Activated naive CD8-positive, alpha-beta T cell treated with anti-CD3 and anti-CD28 coated beads, Interleukin-2, amount 10 ng/mL, durations not matched to agents 7 days and 5 days (primary cell): ENCODE measurements at places on chromosomes 3 and 15. TPM values are rescaled to one million over a fixed set of nuclear protein-coding genes. Genes with fewer than 3 reads are reported as not detected.
A peak's percentile ranks its signal among the peaks of the same experiment; 100 is the strongest.

DNA sequence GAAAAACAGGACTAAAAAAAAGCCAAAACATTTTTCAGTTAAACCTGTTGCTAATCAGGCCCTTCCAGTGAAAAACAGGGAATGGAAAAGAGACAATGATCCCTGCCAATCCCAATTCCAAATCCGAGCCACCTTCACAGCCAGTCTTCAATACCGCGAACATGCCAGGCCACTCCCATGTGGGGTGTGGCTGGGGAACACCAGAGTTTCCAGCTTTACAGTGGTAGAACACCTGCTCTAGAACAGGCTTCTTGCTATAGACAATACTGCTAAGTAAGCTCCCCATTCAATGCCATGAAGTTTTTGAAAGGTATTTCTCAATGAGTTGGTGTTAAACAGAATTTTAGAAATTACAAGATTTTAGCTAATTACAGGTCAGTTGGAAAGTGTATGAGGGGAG is 228.3 kb downstream of the ATP8B4 start:
- DNase-seq, result no peak
- H3K4me1 ChIP-seq, result no peaks in the 10 kb centered on the region
- H3K27ac ChIP-seq, result no peak overlapping the region
- H3K36me3 ChIP-seq, result peaks cover 38% of the 10 kb centered on the region
- no peaks in the 10 kb centered on the region for H3K27me3 ChIP-seq

GRCh38 chr15:100033140-100033857 is 300.1 kb upstream of the LYSMD4 start:
- H3K36me3 ChIP-seq, result no peaks in the 10 kb centered on the region
- H3K27ac ChIP-seq, result no peak overlapping the region

DNA sequence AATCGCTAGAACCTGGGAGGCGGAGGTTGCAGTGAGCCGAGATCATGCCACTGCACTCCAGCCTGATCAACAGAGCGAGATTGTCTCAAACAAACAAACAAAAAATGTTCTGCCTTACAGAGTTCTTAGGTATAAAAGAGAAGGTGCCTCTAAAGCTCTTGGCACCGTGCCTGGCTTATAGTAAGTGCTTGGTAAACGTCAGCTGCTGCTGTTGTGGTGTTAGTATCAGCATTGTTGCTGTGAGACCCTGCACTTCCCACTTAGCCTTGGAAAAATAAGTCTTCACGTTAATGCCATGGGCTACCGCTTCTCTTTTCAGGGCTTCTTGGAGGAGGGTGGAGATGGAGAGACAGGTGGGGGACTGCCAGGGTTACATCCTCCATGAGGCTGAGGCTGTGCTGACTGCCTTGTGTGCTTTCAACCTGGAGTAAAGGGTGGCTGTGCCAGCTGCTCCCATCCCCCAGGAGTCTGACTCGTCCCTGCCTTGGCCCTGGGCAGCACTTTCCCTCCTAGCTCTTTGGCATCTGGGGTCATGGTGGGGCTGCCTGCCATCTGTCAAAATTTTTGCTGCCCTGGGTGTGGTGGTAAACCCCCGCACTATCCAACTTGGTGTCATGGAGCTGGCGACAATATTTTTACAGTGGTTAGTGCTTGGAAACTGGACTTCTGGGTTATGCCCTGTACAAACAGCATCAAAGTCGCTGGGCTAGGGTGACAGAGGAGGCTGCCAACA is 17.8 kb downstream of the FLNB start:
- no peak overlapping the region for H3K4me3 ChIP-seq
- H3K27ac ChIP-seq, result no peak overlapping the region
- H3K36me3 ChIP-seq, result no peaks in the 10 kb centered on the region
- H3K27me3 ChIP-seq, result no peaks in the 10 kb centered on the region

DNA sequence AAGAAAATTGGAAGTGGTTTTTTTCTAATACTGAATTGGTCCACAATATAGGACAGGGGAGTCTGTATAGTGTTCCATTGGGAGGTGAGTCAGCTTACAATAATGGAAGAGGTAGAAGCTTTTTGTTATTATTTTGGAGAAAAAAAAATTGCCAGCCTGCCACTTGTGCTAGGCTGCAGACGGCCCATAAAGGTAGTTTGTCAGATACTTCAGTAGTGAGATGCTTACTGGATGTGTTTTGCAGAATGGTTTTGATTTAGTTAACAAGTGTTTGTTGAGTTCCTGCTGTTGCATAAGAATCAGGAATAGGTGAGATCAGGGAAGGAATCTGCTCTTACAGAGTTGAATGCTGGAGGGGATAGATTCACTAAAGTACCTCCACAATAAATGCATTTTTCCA is 1.0 kb downstream of the DTWD1 start:
- H3K4me1 ChIP-seq, result peaks cover 32% of the 10 kb centered on the region
- peak overlapping the region; percentile 87 for H3K4me3 ChIP-seq
- peak overlapping the region; percentile 14 for H3K27ac ChIP-seq

DNA sequence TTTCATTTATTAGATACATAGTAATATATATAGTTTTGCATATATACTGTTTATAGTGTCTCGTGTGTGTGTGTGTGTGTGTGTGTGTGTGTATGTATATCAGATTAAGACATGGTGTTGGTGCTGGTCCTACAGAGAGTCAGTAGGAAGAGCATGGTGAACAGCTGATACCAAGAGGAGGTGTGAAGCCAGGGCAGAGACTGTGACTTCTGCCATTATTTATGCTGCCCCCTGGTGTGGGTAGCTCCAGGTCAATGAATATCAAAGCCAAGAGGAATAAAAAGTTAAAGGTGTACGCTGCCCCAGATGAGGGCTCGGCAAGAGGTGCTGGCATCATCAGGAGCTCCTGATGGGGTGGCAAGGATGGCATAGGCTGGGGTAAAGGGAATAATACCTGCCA is 299.5 kb upstream of the RASGRP1 start:
- no peak for DNase-seq
- no peak overlapping the region for H3K4me3 ChIP-seq
- H3K4me1 ChIP-seq, result peaks cover 3% of the 10 kb centered on the region

DNA sequence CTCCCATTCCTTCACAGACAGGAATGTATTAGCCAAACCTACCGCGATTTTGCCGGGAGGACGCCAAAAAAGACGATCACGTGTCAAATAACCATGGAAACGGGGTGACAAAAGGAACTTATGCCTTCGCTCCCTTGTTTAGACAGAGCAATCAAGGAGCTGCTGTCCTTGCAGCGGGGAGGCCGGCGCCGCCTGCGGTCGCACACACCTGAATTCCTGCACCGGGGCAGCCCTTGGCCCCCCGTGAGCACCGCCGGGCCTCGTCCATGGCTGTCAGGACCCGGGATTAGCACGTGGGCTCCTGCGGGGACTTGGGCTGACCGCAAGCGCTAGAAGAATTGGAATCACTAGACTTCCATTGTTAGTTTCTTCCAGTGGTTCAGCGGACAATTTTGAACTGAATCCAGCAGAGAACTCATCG is 193.1 kb downstream of the SHQ1 start:
- no peak overlapping the region for H3K27ac ChIP-seq
- H3K27me3 ChIP-seq, result peaks cover 22% of the 10 kb centered on the region
- peaks cover 16% of the 10 kb centered on the region for H3K4me1 ChIP-seq
- peaks cover 5% of the 10 kb centered on the region for H3K36me3 ChIP-seq
- no peak overlapping the region for H3K4me3 ChIP-seq

GRCh38 chr15:90105521-90105920 is 3.3 kb upstream of the IDH2 start:
- H3K4me1 ChIP-seq, result peaks cover 14% of the 10 kb centered on the region
- no peak for DNase-seq
- H3K36me3 ChIP-seq, result no peaks in the 10 kb centered on the region
- no peak overlapping the region for H3K4me3 ChIP-seq
- H3K27me3 ChIP-seq, result peaks cover 8% of the 10 kb centered on the region

DNA sequence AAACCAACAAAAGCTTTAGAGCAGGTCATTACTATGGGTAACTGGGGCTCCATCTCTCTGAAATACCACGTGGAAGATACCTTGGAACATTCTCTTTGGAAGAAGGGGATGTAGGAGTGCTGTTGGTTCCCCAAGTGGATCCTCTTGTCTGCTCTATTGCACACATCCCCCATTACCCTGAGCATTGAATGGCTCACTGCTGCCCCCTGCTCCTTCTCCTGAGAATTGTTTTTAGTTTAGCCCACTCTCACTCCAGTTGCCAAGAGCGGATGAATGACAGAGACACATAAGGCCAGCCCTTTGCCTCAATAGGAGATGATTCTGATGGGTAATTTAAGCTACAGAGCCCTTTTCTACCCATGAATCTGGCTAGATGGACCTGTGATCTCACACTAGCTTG is 135.6 kb upstream of the SUCLG2 start:
- DNase-seq, result peak; percentile 52
- H3K27ac ChIP-seq, result no peak overlapping the region
- H3K36me3 ChIP-seq, result peaks cover 11% of the 10 kb centered on the region
- no peaks in the 10 kb centered on the region for H3K27me3 ChIP-seq
- H3K4me3 ChIP-seq, result no peak overlapping the region
- peaks cover 11% of the 10 kb centered on the region for H3K4me1 ChIP-seq

GRCh38 chr3:54957711-54958110 is 29.9 kb upstream of the LRTM1 start:
- H3K27ac ChIP-seq, result no peak overlapping the region
- no peaks in the 10 kb centered on the region for H3K36me3 ChIP-seq
- no peak for DNase-seq
- H3K4me3 ChIP-seq, result no peak overlapping the region

DNA sequence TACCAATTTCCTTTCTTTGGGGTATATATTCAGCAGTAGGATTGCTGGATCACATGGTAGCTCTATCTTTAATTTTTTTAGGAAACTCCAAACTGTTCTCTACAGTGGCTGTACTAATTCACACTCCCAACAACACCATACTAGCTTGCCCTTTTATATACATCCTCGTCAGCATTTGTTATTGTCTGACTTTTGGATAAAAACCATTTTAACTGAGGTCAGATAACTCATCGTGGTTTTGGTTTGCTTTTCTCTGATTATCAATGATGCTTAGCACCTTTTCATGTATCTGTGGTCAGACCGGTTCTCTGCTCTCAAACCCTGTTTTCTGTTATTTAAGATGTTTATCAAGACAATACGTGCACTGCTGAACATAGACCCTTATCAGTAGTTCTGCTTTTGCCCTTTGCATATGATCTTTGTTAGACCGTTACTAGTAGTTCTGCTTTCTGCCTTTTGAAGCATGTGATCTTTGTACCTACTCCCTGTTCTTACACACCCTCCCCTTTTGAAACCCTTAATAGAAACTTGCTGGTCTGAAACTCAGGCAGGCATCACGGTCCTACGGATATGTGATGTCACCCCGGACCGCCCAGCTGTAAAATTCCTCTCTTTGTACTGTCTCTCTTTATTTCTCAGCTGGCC is 474.3 kb downstream of the RSL24D1 start:
- no peaks in the 10 kb centered on the region for H3K4me1 ChIP-seq
- H3K27me3 ChIP-seq, result no peaks in the 10 kb centered on the region
- no peaks in the 10 kb centered on the region for H3K36me3 ChIP-seq

DNA sequence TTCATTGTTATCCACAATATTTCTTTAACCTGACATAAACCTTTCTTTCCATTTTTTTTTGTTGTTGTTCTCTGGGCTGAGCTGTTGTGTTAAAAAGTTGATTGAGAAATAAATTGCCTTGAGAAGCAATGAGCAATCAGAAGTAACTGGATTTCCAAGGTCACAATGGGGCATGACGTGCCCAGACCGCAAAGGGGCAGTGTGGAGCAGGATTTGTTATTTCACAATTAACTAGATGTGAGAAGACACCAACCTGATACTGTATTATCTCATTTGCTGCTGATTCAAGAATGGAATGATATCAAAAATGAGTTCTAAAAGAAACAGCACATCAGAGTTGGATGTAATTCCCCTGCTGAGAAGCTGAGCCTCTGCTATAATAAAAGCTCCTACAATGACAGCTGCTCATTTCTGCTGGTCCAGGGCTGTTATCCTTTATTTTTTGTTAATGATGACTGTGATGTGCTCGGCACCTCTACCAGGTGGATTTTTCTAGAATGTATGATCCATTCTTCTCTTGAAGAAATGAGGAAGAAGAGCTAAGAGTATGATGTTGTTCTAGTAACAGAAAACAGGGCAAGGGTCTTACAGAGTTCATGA is 28.1 kb downstream of the CPNE4 start:
- H3K36me3 ChIP-seq, result no peaks in the 10 kb centered on the region
- H3K4me1 ChIP-seq, result no peaks in the 10 kb centered on the region
- DNase-seq, result no peak
- H3K4me3 ChIP-seq, result no peak overlapping the region
- H3K27me3 ChIP-seq, result peaks cover 3% of the 10 kb centered on the region

GRCh38 chr3:152717252-152717651 is 117.7 kb upstream of the P2RY1 start:
- H3K27me3 ChIP-seq, result peaks cover 26% of the 10 kb centered on the region
- H3K4me1 ChIP-seq, result no peaks in the 10 kb centered on the region
- no peaks in the 10 kb centered on the region for H3K36me3 ChIP-seq
- no peak overlapping the region for H3K4me3 ChIP-seq

GRCh38 chr3:129442486-129442885 is 2.5 kb downstream of the IFT122 start:
- H3K36me3 ChIP-seq, result peaks cover 7% of the 10 kb centered on the region
- H3K4me1 ChIP-seq, result peaks cover 29% of the 10 kb centered on the region
- H3K27ac ChIP-seq, result no peak overlapping the region
- no peaks in the 10 kb centered on the region for H3K27me3 ChIP-seq

- H3K4me1 ChIP-seq, result no peaks in the 10 kb centered on the region
- no peaks in the 10 kb centered on the region for H3K27me3 ChIP-seq
Observed at GRCh38 chr3:167662919-167663400, 9.2 kb upstream of the WDR49 start.

GRCh38 chr3:196867155-196867506 is 589 bp upstream of the SENP5 start:
- H3K4me1 ChIP-seq, result peaks cover 13% of the 10 kb centered on the region
- H3K27ac ChIP-seq, result peak overlapping the region; percentile 89
- peaks cover 3% of the 10 kb centered on the region for H3K36me3 ChIP-seq

DNA sequence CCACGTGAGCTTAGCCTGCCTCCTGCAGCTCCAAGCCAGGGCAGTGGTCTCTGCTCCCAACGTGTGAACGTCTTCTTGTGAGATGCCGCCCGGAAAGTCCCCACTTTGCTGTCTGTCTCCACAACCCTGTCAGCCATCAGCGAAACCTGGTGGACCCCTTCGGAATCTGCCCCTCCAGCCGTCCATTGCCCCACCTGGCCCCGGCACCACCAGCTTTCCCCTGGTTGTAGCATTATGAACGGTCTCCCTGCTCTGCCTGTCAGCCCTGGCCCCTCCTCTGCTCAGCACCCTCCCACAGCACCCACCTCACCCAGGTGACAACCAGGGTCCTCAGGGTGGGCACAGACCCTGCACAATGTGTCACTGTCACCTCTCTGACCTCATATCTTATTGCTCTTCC is 71.1 kb downstream of the HMCES start:
- peaks cover 4% of the 10 kb centered on the region for H3K4me1 ChIP-seq
- H3K36me3 ChIP-seq, result no peaks in the 10 kb centered on the region
- H3K4me3 ChIP-seq, result no peak overlapping the region

- no peak for DNase-seq
- H3K27me3 ChIP-seq, result peaks cover 3% of the 10 kb centered on the region
- H3K4me3 ChIP-seq, result no peak overlapping the region
- H3K36me3 ChIP-seq, result no peaks in the 10 kb centered on the region
- no peak overlapping the region for H3K27ac ChIP-seq
Observed at GRCh38 chr3:2802429-2802828, 307.7 kb downstream of the IL5RA start.

- H3K36me3 ChIP-seq, result no peaks in the 10 kb centered on the region
- H3K27me3 ChIP-seq, result peaks cover 7% of the 10 kb centered on the region
- no peaks in the 10 kb centered on the region for H3K4me1 ChIP-seq
Observed at GRCh38 chr3:140170612-140171011, 235.6 kb downstream of the CLSTN2 start.

BMF gene
- 24.6 TPM for total RNA-seq

PPARG gene
- total RNA-seq, result 1.0 TPM

HGD gene
- total RNA-seq, result 1.7 TPM

NEO1 gene
- total RNA-seq, result 6.3 TPM

PCNP gene
- 173 TPM for total RNA-seq

ZKSCAN7 gene
- total RNA-seq, result 4.9 TPM

CAPN3 gene
- 10.1 TPM for total RNA-seq
